ENCODE measurements at places on chromosomes 7 and 10. TPM values are rescaled to one million over a fixed set of nuclear protein-coding genes. Genes with fewer than 3 reads are reported as not detected.

- DNase-seq = no peak
Observed at GRCh38 chr7:50952120-50952519, 169.4 kb upstream of the GRB10 start.

The INTS15 gene
- 13.7 TPM for total RNA-seq

DNA sequence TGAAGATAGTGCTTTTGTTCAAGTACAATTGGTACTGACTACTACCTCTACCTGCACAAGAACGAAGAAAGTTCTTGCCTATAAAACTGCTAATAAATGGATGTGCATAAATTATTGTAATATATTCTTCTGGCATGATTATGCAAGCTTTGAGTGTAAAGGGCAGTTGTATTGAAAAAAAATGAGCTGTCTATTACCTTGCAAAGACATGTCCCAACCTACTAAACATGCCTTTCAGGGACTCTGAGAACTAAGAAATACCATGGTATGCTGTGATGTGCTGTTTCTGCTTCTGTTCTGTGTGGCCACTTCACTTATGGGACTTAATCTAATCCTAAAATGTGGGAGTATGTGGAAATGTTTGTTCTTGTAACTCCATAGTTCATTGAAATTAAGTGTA lies 1083.4 kb downstream of the LRMDA start:
- DNase-seq = no peak

- no peak for DNase-seq
Observed at GRCh38 chr10:86658261-86658741, 4.0 kb downstream of the OPN4 start.

DNA sequence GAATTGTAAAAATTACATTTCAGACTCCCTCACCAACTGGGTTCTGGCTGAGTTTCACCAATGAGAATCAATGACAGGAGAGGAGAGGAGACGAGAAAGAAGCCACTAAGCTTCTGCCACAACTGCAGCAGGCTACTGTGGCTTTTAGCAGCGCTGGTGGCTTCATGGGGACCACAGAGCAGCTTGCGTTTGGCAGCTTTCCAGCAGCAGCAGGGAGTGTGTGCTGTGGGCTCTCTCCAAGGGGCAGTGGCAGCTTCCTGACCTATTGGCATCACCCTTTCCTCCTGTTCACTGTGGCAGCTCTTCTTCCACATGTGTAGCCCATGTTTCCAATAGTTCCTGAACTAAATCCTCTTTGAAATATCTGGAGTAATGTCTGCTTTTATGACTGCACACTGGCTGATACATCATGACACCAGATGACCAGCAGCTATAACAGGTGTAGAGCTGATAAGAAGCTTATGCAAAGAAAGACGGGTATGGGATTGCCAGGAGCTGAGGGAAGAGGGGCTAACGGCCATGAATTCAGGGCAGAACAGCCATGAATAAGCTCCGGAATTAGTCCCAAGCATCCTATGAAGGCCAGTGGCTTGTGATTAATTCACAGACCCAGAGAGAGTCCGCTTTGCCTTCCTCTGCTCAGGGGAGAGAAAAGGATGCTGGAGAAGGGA lies 46.8 kb downstream of the KCNH2 start:
- DNase-seq = no peak

- DNase-seq = no peak
Observed at GRCh38 chr7:47937711-47938573, 10.3 kb downstream of the PKD1L1 start.

DNA sequence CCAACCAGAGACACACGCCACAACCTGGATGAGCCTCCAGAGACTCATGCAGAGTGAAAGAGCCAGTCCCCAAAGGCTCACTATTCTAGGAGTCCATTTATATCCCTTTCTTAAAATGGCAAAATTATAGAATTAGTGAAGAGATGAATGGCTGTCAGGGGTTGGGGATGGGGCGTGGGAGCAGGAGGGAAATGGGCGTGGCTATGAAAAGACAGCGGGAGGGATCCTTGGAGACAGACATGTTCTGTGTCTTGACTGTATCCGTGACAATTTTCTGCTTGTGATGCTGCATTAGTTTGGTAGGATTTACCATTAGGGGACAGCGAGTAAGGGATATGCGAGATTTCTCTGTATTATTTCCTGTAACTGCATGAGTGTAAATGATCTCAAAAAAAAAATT lies 33.0 kb downstream of the FAM53B start:
- no peak for DNase-seq

The MGAM2 gene
- 9.8 TPM for total RNA-seq

The GIMAP1 gene
- 0.66 TPM for total RNA-seq

The SLC16A9 gene
- 0.32 TPM for total RNA-seq

The FAM237B gene
- total RNA-seq = not detected

DNA sequence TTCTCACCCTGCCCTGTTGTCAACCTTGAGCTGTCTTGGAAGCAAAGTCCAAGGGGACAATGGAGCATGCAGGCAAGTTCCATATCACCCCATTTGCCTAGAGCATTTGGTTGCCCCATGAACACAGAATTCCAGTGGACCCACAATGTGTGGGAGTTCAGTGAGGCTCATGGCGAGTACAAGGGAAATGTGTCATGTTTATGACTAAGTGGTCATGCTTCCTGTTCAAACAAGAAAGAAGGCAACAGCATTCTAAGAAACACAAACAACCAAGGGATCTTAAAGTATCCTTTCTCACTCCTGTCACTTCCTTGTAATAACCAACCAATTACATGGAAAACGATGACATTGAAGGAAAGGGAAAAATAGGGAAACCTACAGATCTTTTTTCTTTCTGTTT lies 513.0 kb downstream of the INHBA start:
- no peak for DNase-seq

DNA sequence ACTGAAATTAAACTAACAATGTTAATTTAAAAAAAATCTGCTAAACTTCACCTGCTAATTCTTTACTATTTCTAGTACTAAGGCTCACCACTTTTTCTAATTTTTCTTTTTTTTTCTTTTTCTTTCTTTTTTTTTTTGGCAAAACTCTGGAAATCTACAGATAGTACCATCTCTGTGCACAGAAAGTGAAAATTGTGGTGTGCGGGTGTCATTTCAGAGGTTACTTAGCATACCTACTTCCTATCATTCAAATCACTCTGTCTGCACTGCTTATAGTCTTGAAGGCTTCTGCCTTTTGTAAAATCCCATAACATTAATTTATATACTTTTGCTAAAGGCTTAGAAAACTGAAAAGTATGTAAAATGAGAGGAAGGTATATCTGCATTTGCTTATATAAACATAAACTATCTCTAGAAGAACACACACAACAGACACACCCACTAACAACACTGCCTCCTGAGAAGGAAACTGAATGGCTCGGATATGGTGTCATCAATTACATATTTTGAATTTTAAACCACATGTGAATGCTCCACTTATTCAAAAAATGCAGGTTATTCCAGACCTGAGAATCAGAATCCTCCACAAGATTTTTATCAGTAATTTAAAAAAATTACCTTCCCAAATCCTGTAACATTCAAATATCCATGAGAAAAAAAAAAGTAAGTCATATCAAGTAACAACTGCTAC lies 229.5 kb downstream of the PARD3 start:
- no peak for DNase-seq

The CUX1 gene
- 61.2 TPM for total RNA-seq

The CTAGE8 gene
- total RNA-seq = 1.7 TPM

DNA sequence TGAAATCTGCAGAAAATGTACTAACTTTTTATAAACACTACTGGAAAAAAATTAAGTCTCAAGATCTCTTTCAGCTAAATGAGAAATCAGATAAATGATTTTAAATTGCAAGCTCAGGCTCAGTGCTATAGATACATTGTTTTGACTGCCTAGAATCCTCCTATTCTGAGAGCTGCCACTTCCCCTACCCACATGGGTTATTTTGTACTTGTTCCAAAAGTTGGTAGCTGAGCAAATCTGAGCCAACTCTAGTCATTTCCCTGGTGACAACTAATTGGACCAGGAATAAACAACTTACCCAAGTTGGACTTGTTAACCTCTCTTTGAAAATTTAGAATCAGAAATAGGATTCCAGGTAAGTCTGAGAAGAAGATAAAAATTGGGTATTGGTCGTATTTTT lies 202.1 kb downstream of the MBL2 start:
- no peak for DNase-seq

GRCh38 chr10:129394518-129395328 lies 72.3 kb upstream of the MGMT start:
- DNase-seq = no peak

DNA sequence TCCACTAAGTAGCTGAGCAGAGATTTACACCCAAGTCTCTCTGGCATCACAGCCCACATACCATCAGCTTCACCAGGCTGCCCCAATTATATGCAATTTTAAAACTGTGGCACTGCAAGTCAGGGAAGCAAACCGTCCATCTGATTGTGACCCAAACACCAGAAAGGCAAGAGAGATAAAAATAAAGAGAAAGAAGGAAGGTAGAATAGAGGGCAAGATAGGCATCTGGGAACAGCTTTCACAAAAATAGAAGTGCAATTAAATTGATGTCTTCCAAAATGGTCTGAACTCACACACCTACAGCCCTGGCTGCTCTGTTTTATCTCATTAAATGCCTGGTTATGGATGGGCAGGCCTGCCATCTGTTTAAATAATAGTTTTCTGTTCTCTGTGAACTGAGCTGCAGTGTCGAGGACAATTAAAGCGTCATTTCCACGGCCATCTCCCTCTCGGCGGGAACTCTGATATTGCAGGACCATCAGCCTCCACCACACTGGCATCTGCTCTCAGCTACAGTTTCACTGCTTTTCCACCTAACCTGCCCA lies 509.1 kb downstream of the INHBA start:
- DNase-seq = no peak

The DDC gene
- 4.2 TPM for total RNA-seq

DNA sequence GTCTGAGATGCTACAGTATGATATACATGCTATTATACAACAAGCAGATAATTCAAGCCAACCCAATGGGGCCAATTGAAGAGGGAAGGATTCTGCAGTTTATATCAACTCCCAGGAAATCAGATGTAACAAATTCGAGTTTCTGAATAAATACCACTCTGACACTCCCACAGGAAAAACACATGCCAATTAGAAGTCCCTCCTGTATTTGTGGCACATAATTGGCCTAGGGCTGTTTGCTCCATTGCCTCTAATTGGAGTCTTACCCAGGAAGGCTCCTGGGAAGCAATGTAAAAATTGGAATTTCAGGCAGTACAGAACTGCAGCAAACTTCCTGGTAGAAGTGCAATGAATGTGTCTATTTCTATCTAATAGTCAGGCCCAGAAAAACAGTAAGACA lies 4.7 kb downstream of the PPA1 start:
- DNase-seq = no peak

The NPY gene
- 0.82 TPM for total RNA-seq

The TEX36 gene
- total RNA-seq = not detected

GRCh38 chr10:104580774-104581675 lies 60.1 kb upstream of the SORCS3 start:
- DNase-seq = peak; percentile 52

DNA sequence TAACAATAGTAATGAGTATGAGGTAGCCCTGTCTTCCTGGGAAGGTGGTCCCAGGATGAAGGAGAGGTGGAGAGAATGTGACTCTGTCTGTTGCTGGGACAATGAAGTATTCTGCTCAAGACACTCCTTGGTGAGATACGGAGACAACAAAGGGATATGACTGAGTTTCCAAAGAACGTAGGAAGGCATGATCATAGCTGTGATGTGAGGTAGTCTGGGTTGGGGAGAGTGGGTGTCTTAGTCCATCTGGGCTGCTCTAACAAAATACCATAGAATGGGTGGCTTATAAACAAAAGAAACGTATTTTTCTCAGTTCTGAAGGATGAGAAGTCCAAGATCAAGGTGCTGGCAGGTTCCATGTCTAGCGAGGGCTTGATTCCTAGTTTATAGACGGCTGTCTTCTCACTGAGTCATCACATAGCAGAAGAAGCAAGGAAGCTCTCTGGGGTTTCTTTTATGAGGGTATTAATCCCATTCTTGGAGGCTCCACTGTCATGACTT lies 84.9 kb upstream of the RHOBTB1 start:
- no peak for DNase-seq

GRCh38 chr7:96202102-96202501 lies 119.8 kb downstream of the SLC25A13 start:
- no peak for DNase-seq

DNA sequence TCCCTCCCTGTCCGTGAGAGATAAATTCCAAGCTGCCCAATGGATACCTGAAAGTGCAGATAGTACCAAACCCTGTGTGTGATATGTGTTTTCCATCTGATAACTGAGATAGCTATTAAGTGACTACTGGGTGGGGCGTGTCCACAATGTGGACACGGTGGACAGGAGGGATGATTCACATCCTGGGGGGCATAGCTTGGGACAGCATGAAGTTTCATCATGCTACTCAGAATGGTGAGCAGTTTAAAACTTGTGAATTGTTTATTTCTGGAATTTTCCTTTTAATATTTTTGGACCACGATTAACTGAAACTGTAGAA lies 158.6 kb downstream of the CREB5 start:
- no peak for DNase-seq

The SUV39H2 gene
- 2.5 TPM for total RNA-seq

- DNase-seq = no peak
Observed at GRCh38 chr10:70711911-70712310, 39.6 kb downstream of the ADAMTS14 start.

The TDRD1 gene
- 0.98 TPM for total RNA-seq

- DNase-seq = no peak
Observed at GRCh38 chr7:35723011-35723410, 28.1 kb upstream of the HERPUD2 start.

DNA sequence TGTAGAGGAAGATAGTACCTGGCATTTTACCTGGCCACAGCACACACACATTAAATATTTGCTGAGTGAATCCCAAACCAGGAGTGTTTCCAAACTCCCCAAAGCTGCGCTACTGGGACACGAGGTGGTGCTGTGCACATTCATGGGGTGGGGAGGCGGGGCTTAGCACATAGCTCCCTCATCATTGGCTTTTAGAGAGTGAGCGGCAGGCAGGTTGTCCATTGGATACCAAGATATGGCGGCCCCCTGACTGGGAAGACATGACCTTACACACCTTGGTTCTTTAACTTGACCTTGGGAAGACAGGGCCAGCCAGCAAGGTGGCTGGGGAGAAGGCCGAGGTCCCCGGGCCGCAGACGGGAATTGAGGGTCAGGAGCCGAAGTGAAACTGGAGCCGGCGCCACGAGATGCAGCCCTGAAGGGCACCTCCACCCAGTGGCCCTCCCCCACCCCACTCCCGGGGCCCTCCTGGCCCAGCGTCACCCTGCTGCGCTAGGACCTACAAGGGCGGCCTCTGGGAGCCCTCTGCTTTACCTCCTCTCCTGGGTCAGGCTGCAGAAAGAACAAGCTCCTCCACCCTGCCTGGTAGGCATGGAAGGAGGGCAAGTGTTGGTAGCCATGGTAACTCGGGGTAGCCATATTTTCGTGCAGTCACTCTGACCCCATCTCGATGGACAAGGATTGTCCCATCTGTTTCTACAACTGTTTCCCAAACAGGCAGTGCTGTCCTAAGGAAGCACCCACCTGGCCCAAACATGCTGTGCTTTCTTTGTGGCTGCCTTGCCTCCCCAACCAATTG lies 24.0 kb downstream of the TMEM176A start:
- DNase-seq = no peak
